ENCODE measurements at places on chromosomes 3 and 15. TPM values are rescaled to one million over a fixed set of nuclear protein-coding genes. Genes with fewer than 3 reads are reported as not detected.

AP3B2 gene
- 0.18 TPM for total RNA-seq

LEKR1 gene
- 0.27 TPM for total RNA-seq

MKRN2OS gene
- not detected for total RNA-seq

CRYGS gene
- 2.5 TPM for total RNA-seq

WDR48 gene
- 27.7 TPM for total RNA-seq

MINAR1 gene
- total RNA-seq, result 2.8 TPM

CCDC39 gene
- not detected for total RNA-seq

GNAT1 gene
- total RNA-seq, result not detected

C2CD4A gene
- under 0.01 TPM for total RNA-seq

DNA sequence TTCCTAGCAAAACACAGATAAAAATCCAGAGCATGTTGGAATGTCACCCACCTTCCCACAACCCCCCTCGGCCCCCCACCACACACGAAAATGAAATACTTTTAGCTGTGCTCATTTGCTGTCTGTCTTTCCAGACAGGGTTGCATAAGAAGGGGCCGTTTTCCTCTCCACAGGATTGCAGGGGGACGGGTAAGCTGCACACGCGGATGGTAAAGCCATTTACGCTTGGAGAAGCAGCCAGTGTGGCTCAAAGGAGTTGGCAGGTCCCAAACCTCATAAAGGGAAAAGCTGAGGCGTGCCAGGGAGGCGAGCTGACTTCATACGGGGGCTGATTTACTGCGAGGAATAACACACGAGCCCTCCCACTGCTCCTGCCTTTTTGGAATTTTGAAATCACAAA, 47.4 kb upstream of the ITGA11 start:
- H3K27me3 ChIP-seq, result no peaks in the 10 kb centered on the region
- no peaks in the 10 kb centered on the region for H3K36me3 ChIP-seq
- peak; percentile 90 for DNase-seq
- H3K27ac ChIP-seq, result peak overlapping the region; percentile 39
- no peaks in the 10 kb centered on the region for H3K4me1 ChIP-seq

DNA sequence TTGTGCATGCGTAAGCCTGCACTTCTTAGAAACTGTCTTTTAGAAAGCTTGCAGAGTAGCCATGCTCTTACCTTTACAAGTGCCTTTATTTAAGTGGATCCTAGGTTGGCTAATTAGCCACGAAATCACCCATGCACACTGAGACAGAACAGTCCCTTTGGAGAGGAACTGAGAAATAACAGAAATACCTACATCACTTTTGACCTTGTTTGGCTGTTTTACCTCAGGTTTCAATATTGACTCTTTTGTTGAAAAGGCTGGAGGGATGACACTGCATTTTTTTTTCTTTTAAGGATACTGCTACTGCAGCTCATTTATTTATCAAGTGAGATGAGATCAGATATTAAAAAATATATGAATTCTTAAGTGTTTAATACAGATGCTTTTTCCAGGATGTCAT, 155.6 kb upstream of the GOLIM4 start:
- no peak overlapping the region for H3K27ac ChIP-seq
- peaks cover 11% of the 10 kb centered on the region for H3K4me1 ChIP-seq

GRCh38 chr15:35288580-35288979, 203.5 kb upstream of the NANOGP8 start:
- no peak for DNase-seq
- no peaks in the 10 kb centered on the region for H3K36me3 ChIP-seq
- H3K4me1 ChIP-seq, result no peaks in the 10 kb centered on the region
- H3K27me3 ChIP-seq, result no peaks in the 10 kb centered on the region

DNA sequence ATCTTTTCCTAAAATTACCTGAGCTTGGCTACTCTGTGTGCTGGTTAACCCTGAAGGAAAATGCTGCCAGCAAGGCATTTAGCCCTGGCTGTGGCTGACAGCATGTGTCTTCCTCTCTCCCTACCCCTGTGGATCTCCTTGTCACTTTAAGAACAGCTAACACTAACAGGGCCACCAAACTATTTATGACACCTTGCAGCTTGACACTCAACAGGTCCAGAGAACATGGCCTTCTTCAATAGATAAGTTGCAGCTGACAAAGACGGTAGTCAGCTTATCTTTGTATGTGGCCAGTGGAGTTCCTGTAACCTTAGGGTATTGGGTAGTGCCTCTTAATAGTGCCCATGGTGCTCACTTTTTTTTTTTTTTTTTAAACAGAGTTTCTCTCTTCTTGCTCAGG, 32.0 kb upstream of the COPB2 start:
- H3K4me1 ChIP-seq, result no peaks in the 10 kb centered on the region
- no peak overlapping the region for H3K4me3 ChIP-seq
- no peak overlapping the region for H3K27ac ChIP-seq
- peaks cover 6% of the 10 kb centered on the region for H3K36me3 ChIP-seq
- no peaks in the 10 kb centered on the region for H3K27me3 ChIP-seq

- no peaks in the 10 kb centered on the region for H3K27me3 ChIP-seq
- H3K36me3 ChIP-seq, result no peaks in the 10 kb centered on the region
- peaks cover 85% of the 10 kb centered on the region for H3K4me1 ChIP-seq
- peak overlapping the region; percentile 71 for H3K27ac ChIP-seq
- no peak overlapping the region for H3K4me3 ChIP-seq
Measured at GRCh38 chr3:50163572-50164455, 8.7 kb downstream of the SEMA3F start.

DNA sequence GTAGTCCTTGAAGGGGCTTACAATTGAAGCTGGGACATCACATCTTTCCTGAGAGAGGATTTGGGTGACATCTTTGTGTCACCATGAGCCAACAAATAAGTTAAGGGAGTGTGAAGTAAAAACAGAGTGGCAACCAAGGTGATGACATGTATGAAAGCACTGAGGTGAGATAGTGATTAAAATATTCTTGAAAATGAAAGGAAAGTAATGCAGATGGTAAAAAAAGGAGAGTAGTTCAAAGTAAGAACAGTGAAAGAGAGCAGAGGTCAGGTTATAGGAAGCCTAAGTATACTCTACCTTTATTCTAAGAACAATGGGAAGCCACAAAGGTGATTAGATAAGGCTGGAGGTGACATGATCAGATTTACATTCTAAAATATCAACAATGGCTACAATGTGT, 486.1 kb downstream of the DIPK2A start:
- no peaks in the 10 kb centered on the region for H3K27me3 ChIP-seq
- no peak overlapping the region for H3K27ac ChIP-seq
- no peak for DNase-seq

GRCh38 chr3:141212101-141212500, 19.5 kb upstream of the PXYLP1 start:
- DNase-seq, result no peak
- no peaks in the 10 kb centered on the region for H3K36me3 ChIP-seq
- no peaks in the 10 kb centered on the region for H3K4me1 ChIP-seq
- H3K27me3 ChIP-seq, result no peaks in the 10 kb centered on the region
- no peak overlapping the region for H3K27ac ChIP-seq

DNA sequence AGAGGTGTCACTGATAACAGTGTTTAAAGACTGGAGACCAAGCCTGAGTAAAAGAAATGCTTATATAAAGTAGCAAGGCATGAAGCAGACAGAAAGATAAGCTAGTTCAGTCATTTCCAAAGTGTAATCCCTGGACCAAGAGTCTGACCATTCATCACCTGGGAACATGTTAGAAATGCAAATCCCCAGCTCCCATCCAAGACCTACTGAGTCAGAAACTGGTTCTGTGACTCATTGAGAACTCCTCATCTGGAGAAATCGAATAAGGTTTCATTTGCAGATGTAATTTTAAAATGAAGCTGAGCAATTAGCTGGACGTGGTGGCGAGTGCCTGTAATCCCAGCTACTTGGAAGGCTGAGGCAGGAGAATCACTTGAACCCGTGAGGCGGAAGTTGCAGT, 473.9 kb upstream of the UBE2E2 start:
- no peaks in the 10 kb centered on the region for H3K27me3 ChIP-seq
- no peak overlapping the region for H3K4me3 ChIP-seq
- no peak for DNase-seq

- H3K4me3 ChIP-seq, result no peak overlapping the region
- DNase-seq, result no peak
- H3K27me3 ChIP-seq, result no peaks in the 10 kb centered on the region
- H3K27ac ChIP-seq, result no peak overlapping the region
Measured at GRCh38 chr3:166783206-166783605, 596.9 kb downstream of the ZBBX start.

- H3K4me3 ChIP-seq, result no peak overlapping the region
- H3K27ac ChIP-seq, result no peak overlapping the region
- H3K36me3 ChIP-seq, result no peaks in the 10 kb centered on the region
- DNase-seq, result no peak
Measured at GRCh38 chr3:195466251-195466650, 23.4 kb upstream of the ACAP2 start.

DNA sequence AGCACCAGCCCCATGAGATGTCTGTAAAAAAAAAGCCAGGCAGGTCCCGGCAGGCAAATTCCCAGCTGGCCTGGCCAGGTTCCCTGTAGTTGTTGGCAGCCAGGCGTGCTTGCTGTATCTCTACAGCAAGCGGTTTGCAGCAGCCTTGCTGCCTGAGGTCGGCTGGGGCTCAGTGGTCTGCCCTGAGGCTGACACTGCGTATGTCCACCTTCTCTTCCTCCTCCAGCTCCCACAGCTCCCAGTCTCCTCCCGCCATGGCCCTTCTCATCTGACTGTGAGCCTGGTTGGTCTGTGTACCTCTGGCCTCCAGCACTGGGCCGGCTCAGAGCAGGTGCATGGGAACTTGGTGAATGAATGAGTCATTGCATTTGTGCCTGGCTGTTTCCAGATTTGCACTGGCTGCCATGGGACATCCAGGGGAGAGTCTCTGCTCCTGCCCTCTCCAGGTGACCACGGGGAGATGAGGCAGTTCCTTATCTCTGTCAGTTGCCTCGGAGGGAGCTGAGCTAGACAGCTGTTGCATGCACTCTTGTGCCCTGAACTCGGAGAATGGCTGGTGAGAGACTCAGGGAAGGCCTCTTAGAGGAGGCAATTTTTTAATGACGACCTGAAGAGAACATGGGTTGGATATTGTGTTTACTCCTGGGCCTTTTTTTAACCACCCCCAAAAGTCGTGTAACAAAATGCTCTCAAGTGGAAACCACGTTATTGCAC, 43.0 kb downstream of the SPSB4 start:
- H3K36me3 ChIP-seq, result no peaks in the 10 kb centered on the region
- no peaks in the 10 kb centered on the region for H3K27me3 ChIP-seq
- peak; percentile 80 for DNase-seq
- no peak overlapping the region for H3K4me3 ChIP-seq

DNA sequence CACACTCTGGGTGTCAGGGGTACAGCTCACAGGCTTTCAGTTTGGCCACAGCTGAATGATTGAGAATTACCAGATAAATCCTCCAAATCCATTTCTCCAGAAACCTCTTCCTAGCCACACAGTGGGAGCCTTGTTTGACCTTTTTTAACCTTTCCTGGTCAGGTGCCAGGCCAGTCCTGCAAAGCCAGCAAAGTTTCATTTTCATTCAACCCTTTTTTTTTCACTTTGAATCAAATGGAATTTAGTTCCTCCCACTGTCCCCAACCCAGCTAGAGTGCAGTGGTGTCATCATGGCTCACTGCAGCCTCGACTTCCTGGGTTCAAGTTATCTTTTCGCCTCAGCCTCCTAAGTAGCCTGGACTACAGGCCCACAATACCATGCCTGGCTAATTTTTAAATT, 67.8 kb downstream of the NSUN3 start:
- no peak overlapping the region for H3K4me3 ChIP-seq
- no peaks in the 10 kb centered on the region for H3K4me1 ChIP-seq
- no peak for DNase-seq
- H3K27me3 ChIP-seq, result no peaks in the 10 kb centered on the region
- no peaks in the 10 kb centered on the region for H3K36me3 ChIP-seq

GRCh38 chr15:78654272-78654671, 13.3 kb upstream of the CHRNB4 start:
- no peak overlapping the region for H3K4me3 ChIP-seq
- DNase-seq, result no peak
- peaks cover 14% of the 10 kb centered on the region for H3K27me3 ChIP-seq

- no peaks in the 10 kb centered on the region for H3K27me3 ChIP-seq
- DNase-seq, result no peak
- H3K4me1 ChIP-seq, result peaks cover 12% of the 10 kb centered on the region
Measured at GRCh38 chr15:65290228-65290627, 3.5 kb upstream of the PARP16 start.

- H3K27me3 ChIP-seq, result no peaks in the 10 kb centered on the region
- no peak overlapping the region for H3K27ac ChIP-seq
- no peaks in the 10 kb centered on the region for H3K4me1 ChIP-seq
- no peak overlapping the region for H3K4me3 ChIP-seq
Measured at GRCh38 chr3:14980689-14981088, 33.3 kb downstream of the NR2C2 start.

- no peak overlapping the region for H3K27ac ChIP-seq
- H3K36me3 ChIP-seq, result no peaks in the 10 kb centered on the region
- no peak for DNase-seq
Measured at GRCh38 chr3:72494626-72495025, 353.6 kb downstream of the SHQ1 start.

- H3K27me3 ChIP-seq, result no peaks in the 10 kb centered on the region
- no peak for DNase-seq
- H3K36me3 ChIP-seq, result no peaks in the 10 kb centered on the region
- peaks cover 9% of the 10 kb centered on the region for H3K4me1 ChIP-seq
- H3K4me3 ChIP-seq, result no peak overlapping the region
Measured at GRCh38 chr15:93422476-93422875, 333.5 kb upstream of the RGMA start.

- H3K4me1 ChIP-seq, result peaks cover 40% of the 10 kb centered on the region
- no peaks in the 10 kb centered on the region for H3K36me3 ChIP-seq
- no peaks in the 10 kb centered on the region for H3K27me3 ChIP-seq
- H3K4me3 ChIP-seq, result no peak overlapping the region
- DNase-seq, result peak; percentile 64
Measured at GRCh38 chr15:66743703-66744536, 41.9 kb downstream of the SMAD6 start.

GRCh38 chr3:18027161-18027939, 284.9 kb upstream of the TBC1D5 start:
- H3K27me3 ChIP-seq, result no peaks in the 10 kb centered on the region
- H3K27ac ChIP-seq, result no peak overlapping the region
- no peaks in the 10 kb centered on the region for H3K4me1 ChIP-seq
- no peak overlapping the region for H3K4me3 ChIP-seq

DNA sequence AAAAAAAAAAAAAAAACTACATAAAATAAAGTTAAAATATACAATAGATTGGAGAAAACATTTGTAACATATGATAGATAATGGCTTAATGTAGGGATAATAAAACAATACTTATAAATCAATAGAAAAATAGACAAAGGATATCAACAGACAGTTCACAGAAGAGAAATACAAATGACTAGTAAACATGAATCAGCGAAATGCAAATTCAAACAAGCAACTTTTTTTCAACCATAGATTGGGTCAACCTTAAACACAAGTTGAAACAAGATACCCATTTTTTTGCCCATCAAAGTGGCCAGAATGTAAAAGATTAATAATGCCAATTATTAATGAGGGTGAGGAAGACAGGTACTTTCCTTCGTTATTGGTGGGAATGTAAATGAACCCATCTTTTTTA, 59.9 kb downstream of the ABHD2 start:
- H3K27me3 ChIP-seq, result no peaks in the 10 kb centered on the region
- no peak overlapping the region for H3K27ac ChIP-seq
- DNase-seq, result no peak
- peaks cover 7% of the 10 kb centered on the region for H3K36me3 ChIP-seq
- peaks cover 29% of the 10 kb centered on the region for H3K4me1 ChIP-seq

DNA sequence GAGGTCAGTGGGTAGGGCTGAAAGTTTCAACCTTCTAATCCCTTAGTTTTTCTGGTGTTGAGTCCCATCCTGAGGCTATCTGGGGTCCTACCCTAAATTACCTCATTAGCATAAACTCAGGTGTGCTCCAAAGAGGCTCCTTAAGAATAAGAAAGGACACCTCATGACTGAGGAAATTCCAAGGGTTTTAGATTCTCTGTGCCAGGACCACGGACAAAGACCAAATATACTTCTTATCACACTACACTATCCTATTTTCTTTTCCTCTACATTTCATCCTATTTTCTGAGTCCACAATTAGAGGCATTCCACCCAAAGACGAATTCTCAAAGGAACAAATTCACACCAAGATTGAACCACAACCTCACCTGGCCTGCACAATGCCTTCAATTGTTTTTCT, 9.8 kb upstream of the THSD4 start:
- H3K27ac ChIP-seq, result no peak overlapping the region
- H3K4me3 ChIP-seq, result no peak overlapping the region
- H3K36me3 ChIP-seq, result no peaks in the 10 kb centered on the region

Measured in muscle of leg (tissue), 16 donors.